Globus pallidus (tissue), 1 donor: ENCODE measurements at places on chromosomes 11 and 22.
A peak's percentile ranks its signal among the peaks of the same experiment; 100 is the strongest.

GRCh38 chr11:2143799-2144543 lies 4.8 kb upstream of the IGF2 start:
- no peak for DNase-seq

- DNase-seq: no peak
These were observed 1.1 kb downstream of the SPINDOC start for GRCh38 chr11:63814383-63814736.

DNA sequence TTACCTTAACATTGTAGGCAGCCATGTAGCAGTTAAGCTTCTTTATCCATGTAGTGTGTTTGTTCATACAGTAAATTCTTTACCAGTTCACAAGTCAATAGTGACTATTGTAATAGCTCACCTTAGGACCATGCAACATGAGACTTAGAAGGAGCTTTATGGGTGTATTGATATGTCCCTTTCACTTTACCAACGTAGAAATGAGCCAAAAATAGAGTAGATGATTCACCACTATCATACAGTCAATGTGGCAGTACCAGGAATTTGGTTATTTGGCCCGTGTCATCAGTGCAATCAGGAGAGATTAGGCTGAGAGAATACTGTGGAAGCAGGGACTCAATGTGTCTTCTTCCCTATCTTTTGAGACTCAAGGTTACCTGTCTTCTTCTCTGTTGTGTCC lies 4.7 kb downstream of the ZDHHC13 start:
- DNase-seq: no peak

- DNase-seq: no peak
These were observed 23.0 kb downstream of the AMPD3 start for GRCh38 chr11:10478066-10478465.

DNA sequence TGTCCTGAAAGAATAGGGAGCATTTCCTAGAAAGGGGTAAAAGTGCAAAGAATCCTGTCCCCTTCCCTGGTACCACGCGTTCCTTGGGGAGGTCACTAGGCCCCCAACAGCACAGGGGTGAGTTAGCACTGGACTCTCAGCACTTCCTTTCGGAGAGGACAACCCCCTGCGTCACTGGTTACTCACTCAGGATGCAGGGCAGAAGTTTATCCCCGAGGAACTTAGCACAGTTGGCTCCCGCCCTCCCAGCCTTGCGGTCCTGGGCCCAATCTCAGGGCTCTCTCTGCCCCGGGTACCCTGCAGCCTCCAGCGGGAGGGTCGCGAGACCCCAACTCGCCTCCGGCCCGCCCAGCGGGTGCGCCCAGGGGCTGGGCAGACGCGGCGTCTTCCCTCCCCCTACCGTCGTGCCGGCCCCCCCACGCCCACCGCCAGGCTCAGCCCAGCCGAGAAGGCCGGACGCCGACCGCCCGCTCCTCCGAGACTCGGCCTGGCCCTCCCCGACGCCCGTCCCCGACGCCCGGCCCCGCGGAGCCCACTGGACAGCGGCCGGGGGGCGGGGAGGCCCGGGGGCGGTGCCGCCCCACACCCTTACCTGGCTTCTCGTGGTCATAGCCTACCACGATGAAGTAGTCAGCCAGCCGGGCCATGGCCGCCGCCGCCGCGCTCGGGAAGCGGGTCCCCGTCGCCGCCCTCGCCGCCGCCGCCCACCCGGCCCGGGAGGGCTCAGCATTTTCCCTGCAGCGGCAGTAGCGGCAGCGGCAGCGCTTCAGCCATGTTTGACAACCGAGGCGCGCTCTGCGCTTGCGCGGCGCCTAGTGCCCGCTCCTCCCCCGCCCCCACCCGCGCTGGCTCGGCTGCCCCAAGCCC lies at the start of gene SBF2:
Gene SBF2, minus strand, starts transcription at position 797 of the 867 bp plus-strand sequence. Its CDS starts 150 bp downstream, at position 647.
- DNase-seq: peak; percentile 81

GRCh38 chr22:40703174-40703573 lies 23.9 kb downstream of the MCHR1 start:
- DNase-seq: no peak

- DNase-seq: peak; percentile 11
These were observed 25.4 kb upstream of the BSX start for GRCh38 chr11:123006860-123007542.

GRCh38 chr11:15202626-15203025 lies 87.9 kb downstream of the INSC start:
- DNase-seq: no peak

- no peak for DNase-seq
These were observed 13.4 kb upstream of the TPCN2 start for GRCh38 chr11:69035150-69035945.

DNA sequence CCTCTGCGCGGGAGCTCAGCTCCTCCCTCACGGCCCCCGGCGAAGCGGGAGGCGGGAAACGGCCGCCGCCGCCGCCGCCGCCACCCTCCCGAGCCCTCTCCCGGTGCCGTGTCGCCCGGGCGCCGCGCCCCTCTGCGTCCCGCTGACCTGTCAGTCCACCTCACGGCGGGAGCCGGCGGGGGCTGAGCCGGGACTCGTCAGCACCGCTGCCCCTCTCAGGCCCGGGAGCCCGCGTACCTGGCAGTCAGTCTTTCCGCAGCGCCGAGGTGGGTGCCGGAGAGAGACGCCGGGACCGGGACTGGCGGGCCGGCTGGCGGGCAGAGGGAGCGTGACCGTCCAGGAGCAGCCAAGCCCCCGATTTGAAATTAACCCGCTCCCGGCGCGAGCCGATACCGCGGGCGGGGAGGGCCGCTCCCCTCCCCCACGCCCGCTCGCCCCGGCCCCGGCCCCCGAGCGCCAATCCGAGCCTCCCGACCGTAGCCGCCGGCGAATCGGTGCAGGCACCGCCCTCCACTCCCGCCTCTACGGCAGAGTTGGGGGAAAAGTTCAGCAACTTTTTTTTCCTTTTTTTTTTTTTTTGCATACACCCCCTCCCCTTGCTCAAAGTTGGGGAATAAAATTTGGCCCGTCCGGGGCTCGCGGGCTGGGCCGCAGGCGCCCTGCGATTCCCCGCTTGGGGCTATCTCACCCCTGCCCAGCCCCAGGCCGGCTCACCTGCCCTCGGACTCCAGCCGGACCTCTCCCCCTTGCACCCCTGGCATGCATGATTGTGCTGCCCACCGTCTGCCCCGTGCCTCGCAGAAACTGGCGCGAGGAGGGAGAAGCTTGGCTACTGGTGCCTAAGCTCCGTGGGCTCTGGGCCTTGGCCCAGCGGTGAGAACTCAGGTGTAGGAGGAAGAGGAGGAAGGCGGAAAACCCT lies 774 bp upstream of the E2F8 start:
- DNase-seq: no peak

GRCh38 chr11:74579577-74580270 lies 12.7 kb upstream of the POLD3 start:
- DNase-seq: no peak

DNA sequence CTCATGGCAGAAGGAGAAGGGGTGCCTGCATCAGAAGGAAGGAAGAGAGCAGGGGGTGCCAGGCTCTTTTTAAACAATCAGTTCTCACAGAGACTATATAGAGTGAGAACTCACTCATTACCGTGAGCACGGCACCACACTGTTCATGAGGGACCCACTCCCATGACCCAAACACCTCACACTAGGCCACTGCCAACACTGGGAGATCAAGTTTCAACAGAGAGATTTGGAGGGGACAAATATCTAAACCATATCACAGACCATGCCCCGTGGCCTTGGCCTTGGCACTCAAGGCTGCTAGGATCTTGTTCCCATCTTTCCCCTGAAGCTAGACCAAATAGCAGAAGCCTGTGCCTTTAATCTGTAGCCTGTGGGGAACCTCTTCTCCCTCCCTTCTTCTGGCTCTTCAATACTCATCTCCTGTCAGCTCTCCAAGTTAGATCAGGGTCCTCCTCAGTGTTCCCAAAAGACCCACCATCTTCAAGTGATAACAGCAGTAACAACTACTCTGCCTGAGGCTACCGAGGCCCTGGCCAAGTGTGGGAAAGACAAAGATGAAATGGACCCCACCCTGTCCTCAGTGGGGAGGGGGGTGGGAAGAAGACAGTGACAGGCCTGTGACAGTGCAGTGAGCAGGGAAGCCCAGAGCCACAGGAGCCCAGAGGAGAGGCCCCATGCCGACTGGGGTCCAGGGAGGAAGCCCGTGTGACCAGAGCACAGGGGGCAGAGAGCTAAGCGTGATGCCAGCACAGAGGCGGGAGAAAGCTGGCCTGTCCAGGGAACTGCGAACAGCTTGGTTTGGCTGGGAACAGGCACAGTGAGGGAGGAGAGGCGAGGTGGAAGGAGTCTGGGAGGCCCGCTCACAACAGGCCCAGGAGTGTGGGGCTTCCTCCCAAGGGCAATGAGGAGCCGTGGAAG lies 72.6 kb downstream of the MYO7A start:
- DNase-seq: no peak

DNA sequence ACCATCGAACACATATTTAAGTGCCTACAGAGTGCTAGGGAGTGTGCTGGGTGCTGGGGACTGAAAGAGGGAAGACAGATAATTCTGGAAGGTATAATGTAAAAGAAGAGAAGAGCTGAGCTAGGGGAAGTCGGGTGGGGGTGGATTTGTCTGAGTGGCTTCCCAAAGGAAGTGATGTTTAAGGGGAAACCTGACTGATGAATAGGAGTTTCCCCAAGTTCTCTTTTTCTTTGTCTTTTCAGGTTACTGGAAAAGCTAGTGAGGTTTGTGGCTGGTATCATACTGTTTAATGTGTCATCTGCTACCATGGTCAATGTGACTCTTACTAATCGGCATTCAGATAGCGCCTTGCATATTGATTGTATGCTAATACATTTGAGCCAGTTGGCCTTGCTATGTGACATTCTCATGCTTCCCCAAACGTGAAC lies 151.6 kb upstream of the MTMR2 start:
- DNase-seq: no peak

GRCh38 chr11:36011574-36011973 lies 67.7 kb downstream of the LDLRAD3 start:
- no peak for DNase-seq

GRCh38 chr11:61626580-61627380 lies 45.9 kb upstream of the SYT7 start:
- DNase-seq: no peak

- DNase-seq: no peak
These were observed 353.7 kb downstream of the INSC start for GRCh38 chr11:15468466-15468865.

DNA sequence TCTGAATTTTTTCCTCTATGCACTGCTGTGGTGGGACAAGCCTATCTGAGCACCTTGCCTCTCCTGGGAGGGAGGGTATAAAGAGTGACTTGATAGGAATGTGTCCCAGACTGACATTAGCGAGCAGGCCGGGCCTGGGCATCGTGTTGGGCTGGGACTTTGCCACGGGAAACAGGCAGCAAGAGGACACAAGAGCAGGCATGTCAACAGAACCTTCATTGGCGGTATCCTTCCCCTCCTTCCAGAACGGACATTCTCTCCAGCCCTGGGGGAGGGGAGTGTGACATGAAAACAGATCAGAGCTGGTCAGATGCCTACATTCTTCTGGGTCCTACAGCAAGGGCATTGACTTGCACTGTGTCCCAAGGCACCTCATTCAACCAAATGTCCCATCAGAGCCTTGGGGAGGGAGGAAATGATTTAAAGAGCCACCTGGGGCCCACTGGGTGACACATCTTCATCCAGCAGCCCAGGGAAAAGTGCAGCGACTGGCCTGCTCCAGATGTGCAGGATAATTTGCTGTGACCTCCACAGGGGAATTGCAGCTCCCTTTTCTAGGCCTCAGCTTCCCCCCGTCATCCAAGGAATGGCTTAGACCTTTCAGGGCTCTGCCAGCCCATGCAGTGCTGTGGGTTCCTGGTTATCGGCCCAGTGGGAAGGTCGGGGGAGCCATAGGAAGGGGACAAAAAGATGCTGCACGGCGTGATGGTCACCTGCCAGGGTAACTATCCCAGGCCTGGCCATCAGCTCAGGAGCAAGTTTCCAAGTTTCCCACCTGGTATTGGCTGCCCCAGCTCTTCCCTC lies 21.8 kb upstream of the UVRAG start:
- DNase-seq: no peak

- DNase-seq: no peak
These were observed 167.0 kb upstream of the B3GAT1 start for GRCh38 chr11:134578807-134579723.

DNA sequence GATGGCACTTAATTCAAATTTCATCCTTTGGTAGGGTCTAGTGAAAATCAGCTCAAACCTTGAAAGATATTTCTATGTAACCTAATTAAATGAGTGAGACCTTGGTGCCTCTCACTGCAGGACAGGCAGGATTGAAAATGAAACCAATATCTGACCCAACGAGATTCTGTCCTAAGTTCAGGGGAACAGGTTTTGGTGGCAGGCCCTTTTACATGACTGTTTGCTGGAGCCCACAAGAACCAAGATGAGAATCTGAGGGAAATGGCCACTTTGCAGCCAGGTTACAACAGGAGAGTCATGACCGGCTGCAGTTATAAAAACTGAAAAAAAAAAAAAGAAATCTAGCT lies 130.2 kb downstream of the TRIM44 start:
- no peak for DNase-seq

GRCh38 chr22:37242395-37242918 lies 1.6 kb downstream of the RAC2 start:
- no peak for DNase-seq

GRCh38 chr22:44023404-44024287 lies 456 bp upstream of the PARVB start:
- no peak for DNase-seq

DNA sequence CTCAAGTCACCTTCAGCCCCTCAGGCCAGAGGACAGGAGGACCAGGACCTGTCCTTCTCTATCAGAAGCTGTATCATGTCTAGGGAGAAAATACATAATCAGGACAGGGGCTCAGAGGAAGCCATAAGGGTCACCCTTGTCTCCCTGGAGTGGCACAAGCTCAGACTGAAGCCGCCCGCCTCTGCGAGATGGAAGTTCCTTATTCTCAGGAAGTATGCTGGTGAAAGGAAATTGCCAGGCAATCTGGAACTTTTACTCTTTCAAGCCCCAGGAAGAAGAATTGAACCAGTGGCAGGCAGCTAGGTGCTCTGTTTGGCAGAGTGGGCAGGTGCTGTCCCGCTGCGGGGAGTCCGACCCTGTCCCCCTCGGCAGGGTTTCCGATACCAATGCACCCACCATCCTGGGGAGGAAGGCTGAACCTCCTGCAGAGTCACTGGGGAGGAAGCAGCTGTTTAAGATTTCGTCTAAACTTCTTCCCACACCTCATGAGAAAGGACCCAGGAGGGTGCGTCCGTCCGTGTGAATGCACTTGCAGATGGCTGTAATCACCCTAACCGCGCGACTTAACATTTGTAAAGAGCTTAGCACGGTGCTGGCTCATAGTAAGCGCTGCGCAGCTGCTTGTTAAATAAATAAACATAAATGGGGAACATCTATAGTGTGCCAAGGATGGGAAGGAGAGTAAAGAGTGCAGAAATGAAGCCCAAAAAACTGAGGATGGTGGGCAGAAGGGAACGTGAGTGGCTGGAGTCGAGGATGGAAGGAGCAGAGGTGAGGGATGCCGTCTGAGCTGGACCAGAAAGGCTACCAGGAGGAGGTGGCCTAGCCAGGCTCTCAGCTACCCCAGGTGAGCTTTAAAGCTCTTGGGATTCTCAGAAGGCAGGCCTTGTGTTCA lies 5.0 kb upstream of the ANO1 start:
- DNase-seq: no peak

- DNase-seq: no peak
These were observed 706.9 kb downstream of the METTL15 start for GRCh38 chr11:28815110-28815509.
